Posterior vena cava (tissue), 2 donors: ENCODE measurements at places on chromosomes 1 and 21. TPM values are rescaled to one million over a fixed set of nuclear protein-coding genes. Genes with fewer than 3 reads are reported as not detected.

The C1orf21 gene
- total RNA-seq: 64.5 TPM

The NCAM2 gene
- 5.5 TPM for total RNA-seq

The LMX1A gene
- total RNA-seq: 0.79 TPM

The GJA4 gene
- total RNA-seq: 26.8 TPM

The EFNA4 gene
- 2.6 TPM for total RNA-seq

The SLC2A1 gene
- total RNA-seq: 17.7 TPM

The MCOLN3 gene
- total RNA-seq: 0.46 TPM

The CD1E gene
- not detected for total RNA-seq

The RNF186 gene
- total RNA-seq: not detected

The ZMYND12 gene
- total RNA-seq: 0.69 TPM

The B3GALT2 gene
- 0.76 TPM for total RNA-seq

The SLAMF9 gene
- total RNA-seq: 0.38 TPM

The NEGR1 gene
- total RNA-seq: 27.9 TPM

The FMO5 gene
- 2.4 TPM for total RNA-seq
